Activated T-cell treated with anti-CD3 and anti-CD28 coated beads, Interleukin-2, amount 50 U/mL, for 72 hours (primary cell): ENCODE measurements at places on chromosomes 2 and 18. TPM values are rescaled to one million over a fixed set of nuclear protein-coding genes. Genes with fewer than 3 reads are reported as not detected.

EML4 gene
- total RNA-seq = 79.2 TPM

RAD51AP2 gene
- total RNA-seq = not detected

PRKCE gene
- total RNA-seq = 35.3 TPM

SATB2 gene
- 0.82 TPM for total RNA-seq

SPAG16 gene
- total RNA-seq = 8.2 TPM

SERPINB7 gene
- total RNA-seq = not detected

OSBPL6 gene
- 6.1 TPM for total RNA-seq

ZC3H6 gene
- 26.3 TPM for total RNA-seq

DNA sequence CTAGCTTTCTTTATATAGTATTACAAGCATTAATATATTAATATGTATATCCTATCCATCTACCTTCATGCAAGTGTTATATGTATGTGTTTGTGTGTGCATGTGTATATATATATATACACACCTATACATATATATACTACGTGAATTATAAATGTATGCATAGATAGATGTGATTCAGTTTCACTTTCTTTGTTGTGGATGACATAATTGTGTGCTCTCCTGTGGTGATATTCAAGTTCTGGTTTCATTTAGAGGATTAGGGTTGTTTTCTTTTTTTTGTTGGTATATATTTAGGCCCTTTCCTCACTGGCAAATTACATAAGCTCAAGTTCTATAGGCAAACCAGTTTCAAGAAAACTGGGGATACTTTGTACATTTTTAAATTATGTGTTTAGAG is 225.7 kb upstream of the FANCL start:
- no peak for DNase-seq

DNA sequence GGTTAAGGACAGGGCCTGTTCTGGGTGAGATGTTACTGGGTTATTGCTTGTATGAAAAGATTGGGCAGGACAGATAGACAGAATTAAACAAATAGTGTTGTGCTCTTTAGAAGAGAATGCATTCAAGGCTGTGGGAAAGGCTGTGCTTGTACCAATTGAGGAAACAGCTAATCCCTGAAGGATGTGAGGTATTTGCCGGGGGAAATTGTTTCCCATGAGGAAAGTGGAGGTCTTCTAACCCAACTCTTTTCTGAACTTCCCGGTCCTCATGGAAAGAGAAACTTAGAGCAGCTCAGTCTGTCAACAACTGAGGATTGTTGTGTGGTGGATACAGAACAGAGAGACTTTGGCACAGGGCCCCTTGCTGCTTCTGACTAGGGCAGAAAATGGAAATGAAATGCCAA is 9.5 kb downstream of the SLC1A4 start:
- no peak for DNase-seq

- DNase-seq = no peak
Measured at GRCh38 chr18:26630596-26630995, 82.2 kb upstream of the KCTD1 start.

- no peak for DNase-seq
Measured at GRCh38 chr2:237438080-237438940, 24.3 kb upstream of the COL6A3 start.

- no peak for DNase-seq
Measured at GRCh38 chr2:209380293-209380692, 43.6 kb upstream of the MAP2 start.

- no peak for DNase-seq
Measured at GRCh38 chr2:100107906-100108647, 34.3 kb downstream of the AFF3 start.

GRCh38 chr2:55309446-55309845 is 40.4 kb upstream of the MTIF2 start:
- no peak for DNase-seq

GRCh38 chr18:31508781-31509180 is 10.8 kb downstream of the DSG2 start:
- DNase-seq = no peak

GRCh38 chr2:44295633-44296359 is 20.5 kb downstream of the SLC3A1 start:
- no peak for DNase-seq

DNA sequence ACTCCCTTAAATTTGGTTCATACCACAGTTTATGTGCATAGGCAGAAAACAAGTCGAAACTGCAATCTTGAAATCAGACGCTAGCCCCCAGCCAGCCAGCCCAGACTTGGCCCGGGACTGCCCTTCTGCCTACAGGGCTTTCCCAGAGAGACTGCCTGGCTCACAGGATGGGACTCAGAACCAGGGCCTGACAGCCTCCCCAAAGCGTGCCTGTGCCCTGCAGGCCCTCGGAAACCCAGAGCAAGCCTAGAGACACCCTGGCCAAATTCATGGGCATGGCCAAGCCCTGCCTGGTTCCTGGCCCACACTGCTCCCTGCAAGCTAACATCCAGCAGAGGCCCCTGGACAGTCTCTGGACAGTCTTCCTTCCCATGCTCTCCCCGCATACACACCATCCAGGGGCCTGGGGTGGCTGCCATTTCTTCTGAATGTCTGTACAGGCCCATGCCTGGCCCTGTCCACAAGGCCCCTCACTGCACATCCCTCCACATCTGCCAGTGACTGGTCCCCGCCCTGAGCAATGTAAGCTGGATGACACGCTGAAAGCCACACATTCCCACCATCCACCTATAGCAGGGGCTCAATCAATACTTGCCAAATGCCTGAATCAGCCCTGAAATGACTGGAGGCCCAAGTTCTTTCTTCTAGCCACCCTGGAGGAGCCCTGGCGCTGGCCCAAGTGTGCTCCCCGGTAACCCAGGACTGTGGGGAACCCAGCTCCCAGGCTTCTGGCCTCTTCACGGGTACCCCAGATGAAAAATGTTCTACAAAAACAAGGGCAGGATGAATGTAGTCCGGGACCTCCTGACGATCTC is 73.1 kb downstream of the HDAC4 start:
- no peak for DNase-seq

- DNase-seq = no peak
Measured at GRCh38 chr2:226575928-226576327, 223.7 kb downstream of the IRS1 start.

GRCh38 chr2:223251656-223252229 is 199.8 kb downstream of the KCNE4 start:
- no peak for DNase-seq

DNA sequence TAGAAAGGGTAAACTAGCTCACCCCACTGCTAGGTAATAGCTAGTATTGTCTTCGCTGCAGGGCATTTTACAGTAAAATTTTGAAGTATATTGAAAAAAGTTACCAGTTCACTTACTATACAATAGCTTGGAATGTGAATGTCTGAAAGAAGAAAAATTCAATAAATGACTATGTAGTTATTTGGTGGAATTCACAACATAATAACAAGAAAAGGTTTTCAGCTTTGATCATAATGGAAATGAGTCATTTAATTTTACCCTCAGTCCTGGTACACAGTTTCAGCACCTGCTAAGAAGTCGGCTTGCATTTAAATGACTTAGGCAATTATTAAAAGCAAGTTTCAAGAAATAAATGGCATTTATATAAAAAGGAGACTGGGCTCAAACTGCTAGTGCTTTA is 90.4 kb downstream of the NUP35 start:
- DNase-seq = no peak

DNA sequence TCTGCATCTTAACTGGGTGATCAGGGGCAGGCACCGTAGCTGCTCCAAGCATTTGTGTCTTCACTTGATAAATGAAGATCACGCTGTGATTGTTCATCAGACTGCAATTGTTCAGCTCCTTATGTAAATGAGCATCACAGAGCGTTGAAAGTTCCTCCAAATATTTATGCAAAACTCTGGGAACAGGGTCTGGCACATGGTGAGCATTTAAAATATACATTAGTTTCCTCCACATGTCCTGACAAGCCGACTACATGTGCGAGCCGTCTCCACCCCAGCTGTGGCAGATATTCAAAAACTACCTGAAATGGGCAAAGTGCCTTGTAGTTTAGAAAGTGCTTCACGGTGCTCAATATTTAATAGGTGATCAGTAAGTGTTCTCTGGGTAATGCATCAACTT is 175.1 kb upstream of the ID2 start:
- DNase-seq = no peak

DNA sequence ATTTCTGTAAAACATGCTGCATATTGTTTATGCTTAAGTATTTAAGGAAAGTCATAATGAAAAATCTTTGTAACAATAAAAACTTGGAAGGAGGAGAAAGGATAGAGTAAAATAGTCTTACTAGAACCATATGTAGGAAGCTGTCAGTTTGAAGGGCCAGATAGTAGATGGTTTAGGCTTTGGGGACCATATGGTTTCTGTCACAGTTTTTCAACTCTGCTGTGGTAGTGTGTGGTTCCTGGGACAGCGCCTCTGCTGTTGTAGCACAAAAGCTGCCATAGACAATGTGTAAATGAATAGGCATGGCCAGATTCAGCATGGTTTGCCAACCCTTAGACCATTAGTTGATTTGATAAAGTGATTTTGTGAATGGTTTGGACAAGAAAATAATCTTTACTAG is 75.5 kb downstream of the SLC39A10 start:
- DNase-seq = no peak

DNA sequence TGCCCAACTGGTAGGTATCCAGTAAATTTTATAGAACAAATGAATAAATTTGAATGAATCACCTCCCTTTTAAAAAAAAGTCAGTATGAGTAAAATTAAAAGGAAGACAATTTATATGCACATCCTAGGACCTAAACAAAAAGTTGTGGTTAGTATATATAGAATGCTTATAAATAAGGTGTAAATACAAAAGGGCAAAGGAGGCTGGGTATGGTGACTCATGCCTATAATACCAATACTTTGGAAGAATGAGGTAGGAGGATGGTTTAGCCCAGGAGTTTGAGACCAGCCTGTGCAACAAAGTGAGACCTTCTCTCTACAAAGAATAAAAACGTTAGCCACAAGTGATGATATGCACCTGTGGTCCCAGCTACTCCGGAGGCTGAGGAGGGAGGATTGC is 12.8 kb downstream of the C2orf69 start:
- no peak for DNase-seq
